AG09309 (cell line): ENCODE measurements at places on chromosomes 5 and 9.

- no peak for DNase-seq
These were observed 811.6 kb downstream of the TLE4 start for GRCh38 chr9:80383331-80383730.

DNA sequence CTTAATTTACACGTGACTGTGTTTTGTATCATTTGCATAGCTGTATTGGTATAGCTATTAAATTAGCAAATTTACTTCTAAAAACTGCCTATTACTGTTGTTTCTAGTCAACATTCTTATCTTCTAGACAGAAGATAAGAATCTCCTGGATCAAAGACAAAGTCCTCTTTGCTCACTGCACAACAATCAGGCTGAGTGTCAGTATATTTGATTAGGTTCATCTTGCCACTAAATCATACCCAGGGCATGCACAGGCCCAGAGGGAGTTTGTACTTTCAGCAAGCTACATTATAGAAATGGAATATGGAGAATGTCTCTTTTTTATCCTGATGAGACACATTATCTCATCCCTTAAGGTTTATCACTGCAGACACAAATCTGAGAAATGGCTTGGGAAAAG lies 579.1 kb downstream of the SLCO4C1 start:
- DNase-seq: no peak

DNA sequence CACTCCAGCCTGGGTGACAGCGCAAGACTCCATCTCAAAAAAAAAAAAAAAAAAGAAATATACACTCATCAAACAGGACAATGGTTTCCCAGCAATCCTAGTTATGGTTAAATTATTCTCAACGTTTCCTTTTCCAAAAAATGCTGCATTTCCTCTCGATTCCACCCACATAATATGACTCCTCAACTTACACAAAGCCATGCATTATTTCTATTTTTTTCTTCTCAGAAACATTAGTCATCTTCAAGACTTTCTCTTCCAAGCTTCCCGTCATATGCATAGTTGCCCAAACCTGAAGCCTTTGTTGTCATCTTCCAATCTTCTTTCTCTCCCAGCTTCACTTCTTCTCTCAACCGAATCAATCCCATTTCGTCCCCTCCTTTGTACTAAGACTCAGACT lies 61.4 kb upstream of the RANBP6 start:
- no peak for DNase-seq

DNA sequence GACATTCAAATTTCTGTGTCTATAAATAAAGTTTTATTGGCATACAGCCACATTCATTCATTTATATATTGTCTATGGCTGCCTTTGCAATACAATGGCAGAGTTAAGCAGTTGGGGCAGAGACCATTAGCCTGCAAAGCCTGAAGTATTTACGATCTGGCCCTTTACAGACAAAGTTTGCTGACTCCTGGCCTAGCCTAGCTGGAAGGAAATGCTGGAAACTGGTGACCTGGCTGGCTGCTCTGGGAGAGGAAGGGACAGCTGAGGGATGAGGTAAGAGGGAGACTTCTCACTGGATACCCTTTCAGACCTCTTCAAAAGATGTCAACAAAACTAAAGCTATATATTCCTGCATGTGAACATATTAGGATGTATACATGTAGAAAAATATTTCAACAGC lies 66.0 kb upstream of the PPARGC1B start:
- no peak for DNase-seq

GRCh38 chr9:89804766-89805531 lies 200.1 kb downstream of the GADD45G start:
- no peak for DNase-seq

DNA sequence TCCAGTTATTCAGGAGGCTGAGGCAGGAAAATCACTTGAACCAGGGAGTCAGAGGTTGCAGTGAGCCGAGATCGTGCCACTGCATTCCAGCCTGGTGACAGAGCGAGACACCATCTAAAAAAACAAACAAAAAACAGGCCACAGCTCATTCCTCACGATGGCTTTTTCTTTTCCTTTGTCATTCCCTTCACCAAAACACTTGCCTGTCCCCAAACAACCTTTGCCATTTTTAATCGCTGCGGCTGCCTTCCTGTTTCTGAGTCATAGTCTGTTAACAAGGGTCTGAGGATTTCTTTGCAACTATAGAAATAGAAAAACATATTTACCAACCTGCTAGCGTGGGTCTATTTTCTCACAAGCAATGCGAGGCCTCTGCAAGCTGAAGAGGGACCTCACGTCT lies 123.0 kb upstream of the FSTL4 start:
- no peak for DNase-seq

- no peak for DNase-seq
These were observed 94.7 kb upstream of the ANKRD55 start for GRCh38 chr5:56327809-56328208.

DNA sequence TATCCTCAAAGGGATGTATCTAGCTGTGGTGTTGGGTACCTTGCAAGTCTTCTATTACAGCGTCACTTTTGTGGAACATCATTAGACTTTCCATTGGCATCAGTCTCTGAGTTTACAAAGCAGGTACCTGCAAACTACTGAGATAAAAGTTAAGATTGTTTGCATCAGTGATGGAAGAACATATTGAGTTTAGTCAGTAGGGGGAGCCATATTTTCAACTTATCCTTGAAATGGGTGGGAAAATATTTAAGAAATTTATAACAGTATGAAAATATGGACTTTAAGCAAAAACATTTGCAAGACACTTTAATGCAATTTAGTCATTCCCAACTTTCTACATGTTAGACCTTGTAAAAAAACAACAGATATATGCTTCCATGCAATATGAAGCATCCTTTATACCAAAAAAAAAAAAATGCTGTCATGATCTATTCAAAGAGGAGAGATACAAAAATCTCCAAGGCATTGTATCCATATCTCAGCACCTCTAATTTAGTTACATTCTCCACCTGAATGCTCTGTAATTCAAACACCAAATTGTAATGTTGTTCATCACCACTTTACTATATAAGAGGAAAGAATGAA lies 98.6 kb upstream of the ADAMTS19 start:
- DNase-seq: no peak

GRCh38 chr9:93128011-93128714 lies 5.9 kb downstream of the NINJ1 start:
- no peak for DNase-seq

DNA sequence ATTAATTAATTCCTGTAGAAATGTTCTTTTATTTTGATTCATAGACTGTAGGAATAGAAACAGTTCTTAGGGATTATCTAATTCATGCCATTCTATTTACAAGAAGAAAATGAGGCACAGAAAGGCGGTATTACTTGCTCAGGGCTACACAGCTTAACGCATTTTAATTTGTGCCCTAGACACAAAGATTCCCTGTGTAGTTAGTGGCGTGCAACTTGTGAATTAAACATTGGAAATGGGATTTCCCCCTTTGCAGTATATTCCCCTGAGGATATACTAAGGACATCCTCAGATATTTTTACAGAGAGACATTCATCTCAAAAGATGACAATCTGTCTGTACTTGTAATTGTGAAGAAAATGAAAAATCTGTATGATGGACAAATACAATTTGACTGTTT lies 108.1 kb downstream of the SGCD start:
- DNase-seq: no peak

GRCh38 chr5:23352446-23352845 lies 155.0 kb upstream of the PRDM9 start:
- no peak for DNase-seq

DNA sequence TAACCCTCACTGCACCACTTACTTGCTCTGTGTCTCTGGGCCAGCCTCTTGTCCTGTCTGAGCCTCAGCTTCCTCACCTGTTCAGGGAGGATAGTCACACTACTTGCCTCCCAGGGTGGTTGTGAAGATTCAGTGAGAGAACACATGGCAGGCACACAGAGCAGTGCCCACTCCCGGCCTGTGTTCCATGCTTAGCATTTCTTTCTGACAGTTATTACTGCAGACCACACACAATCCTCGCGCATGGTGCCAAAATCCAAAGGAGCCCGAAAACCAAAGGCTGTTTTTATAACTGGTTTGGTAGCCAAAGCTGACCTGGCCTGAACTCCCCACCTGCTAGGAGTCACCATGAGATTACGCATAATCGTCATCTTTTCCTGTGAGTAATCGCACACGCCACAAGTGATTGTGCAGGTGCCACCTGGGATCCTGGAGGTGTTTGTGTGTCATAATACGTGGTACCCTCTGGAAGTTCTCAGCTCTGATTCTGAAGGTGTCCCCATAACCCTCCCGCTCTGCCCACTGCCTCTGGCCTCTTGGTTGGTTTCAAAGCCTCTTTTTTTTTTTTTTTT lies 84.6 kb upstream of the FBXW11 start:
- no peak for DNase-seq
